ENCODE measurements at places on chromosomes 2 and 18.

- DNase-seq: no peak
These were observed 93.0 kb upstream of the GLI2 start for GRCh38 chr2:120642646-120643045.

- DNase-seq: no peak
These were observed 189.0 kb downstream of the PTH2R start for GRCh38 chr2:208595386-208596275.

GRCh38 chr2:88429929-88430328, 22.6 kb downstream of the FOXI3 start:
- DNase-seq: no peak

DNA sequence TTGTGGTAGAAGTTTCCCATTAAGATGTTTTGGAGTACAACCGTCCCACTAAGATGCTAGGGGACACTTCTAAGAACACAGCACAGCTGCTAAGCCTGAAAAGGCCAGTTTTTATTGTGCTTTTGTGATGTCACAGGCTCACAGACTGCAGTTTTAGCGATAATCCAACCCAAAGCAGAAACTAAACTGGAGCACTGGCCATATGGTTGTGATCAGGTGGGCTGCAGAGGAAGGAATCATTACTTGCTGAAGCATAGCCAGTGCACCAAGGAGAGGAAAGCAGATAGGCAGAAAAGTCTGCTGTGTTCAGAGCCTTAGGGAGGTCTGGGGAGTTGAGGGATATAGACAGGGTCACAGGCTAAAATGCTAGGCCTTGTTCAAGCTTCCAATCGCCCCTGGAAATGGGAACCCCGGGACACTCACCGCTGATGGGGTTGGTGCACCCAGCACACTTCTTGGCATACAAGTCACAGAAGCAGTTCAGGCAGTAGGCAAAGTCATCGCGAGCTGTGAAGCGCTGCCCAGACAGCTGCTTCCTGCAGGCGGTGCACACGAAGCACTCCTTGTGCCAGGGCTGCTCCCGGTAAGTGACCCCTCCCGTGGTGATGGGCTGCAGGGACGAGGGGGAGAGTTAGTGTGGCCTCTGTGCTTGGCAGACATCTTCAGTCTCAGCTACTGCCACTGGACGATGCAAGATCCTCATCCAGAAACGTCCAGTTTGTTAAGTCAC, 25.7 kb downstream of the C2orf49 start:
- DNase-seq: no peak

- DNase-seq: no peak
These were observed 386.4 kb downstream of the THSD7B start for GRCh38 chr2:137151731-137152130.

DNA sequence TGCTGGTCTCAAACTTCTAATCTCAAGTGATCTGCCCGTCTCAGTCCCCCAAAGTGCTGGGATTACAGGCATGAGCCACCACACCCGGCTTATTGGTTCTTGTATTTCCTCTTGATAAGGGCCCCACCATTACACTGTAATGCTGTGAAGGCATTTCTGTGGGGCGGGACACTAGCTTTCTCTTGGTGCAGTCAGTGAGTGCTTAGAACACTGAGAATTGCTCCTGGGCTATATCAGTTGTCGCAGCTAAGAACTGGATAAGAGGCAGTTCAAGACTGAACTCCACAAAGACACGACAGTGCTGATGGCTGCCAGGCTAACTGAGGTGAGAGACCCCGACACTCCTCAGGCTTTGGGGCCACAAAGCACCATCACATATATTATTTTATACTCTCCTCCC, 2.1 kb downstream of the KHK start:
- no peak for DNase-seq

DNA sequence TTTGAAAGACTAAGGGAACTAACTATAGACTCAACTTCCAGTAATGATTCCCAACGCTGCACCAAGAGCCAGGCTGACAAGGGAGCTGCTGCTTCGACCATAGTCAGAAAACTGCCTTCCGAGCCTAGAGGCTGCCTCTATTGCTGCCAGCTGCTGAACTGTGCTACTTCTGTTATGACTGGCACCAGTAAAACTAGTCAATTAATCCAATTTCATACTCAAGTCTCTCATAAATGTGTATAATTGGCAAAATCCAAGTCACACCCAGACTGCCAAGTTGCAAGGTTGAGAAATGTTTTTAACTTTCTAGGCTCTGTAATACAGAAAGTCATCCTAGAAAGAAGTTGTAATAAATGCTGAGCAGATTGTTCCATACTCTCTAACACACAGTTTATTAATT, 117.4 kb downstream of the SPOPL start:
- DNase-seq: no peak

- DNase-seq: no peak
These were observed 50.4 kb downstream of the UXS1 start for GRCh38 chr2:106143495-106144215.

DNA sequence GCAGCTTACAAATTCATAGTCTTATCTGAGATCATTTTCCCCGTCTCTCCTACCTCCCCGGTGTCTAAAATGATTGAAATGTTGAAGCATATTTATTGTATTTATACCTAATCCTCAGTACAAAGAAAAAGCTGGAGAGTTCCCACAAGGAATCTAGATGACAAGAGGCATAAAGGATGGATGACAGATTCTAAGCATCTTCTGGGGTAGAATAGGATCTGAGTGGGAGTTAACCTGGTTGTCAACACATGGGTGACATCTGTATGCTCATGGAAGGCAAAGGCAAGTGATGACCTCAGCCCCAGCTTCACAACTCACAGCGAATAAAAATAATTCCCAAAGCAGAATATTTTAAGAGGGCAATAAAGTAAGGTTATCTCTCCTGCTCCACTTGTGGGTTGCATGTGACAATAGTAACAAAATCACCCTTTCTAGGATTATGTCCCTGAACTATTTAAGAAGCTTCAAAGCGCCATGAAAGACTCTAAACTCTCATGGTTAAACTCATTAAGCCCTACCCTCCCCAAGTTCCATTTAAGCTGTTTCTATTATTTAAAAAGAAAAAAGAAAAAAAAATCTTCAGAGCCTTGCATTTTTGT, 32.2 kb downstream of the SGPP2 start:
- no peak for DNase-seq

DNA sequence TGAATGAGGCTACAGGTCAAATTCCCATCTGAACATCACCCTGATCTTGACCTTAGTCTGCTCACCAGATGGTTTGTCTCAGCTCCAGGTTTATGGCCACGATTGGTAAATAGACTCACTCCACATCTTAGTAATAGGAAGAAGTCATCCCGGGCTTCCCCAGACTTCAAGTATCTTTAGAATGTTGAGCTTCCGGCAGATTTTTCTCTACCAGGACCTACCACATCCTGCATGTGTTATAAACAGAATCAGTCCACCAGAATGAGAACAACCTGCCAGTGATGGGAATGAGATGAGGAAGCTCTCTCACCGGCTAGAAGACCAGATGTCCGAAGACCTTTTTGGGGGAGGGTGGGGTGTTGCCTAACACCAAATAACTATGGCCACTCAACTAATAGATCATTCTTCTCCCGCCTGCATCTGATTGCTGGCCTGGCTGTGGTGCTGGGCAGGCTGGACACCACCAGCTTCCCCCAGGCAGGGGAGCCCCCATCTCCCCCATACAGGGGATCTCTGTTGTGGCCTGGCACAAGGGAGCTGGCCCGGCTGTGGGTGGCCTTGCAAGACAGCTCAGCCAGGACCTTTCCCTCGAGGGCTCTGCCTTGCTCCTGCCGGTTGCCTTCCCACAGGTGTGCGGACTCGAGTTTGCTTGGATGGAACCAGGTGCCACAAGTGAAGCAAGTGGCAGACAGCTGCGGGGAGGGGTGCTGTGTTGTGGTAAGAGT, 88.5 kb downstream of the SH3RF3 start:
- DNase-seq: no peak

DNA sequence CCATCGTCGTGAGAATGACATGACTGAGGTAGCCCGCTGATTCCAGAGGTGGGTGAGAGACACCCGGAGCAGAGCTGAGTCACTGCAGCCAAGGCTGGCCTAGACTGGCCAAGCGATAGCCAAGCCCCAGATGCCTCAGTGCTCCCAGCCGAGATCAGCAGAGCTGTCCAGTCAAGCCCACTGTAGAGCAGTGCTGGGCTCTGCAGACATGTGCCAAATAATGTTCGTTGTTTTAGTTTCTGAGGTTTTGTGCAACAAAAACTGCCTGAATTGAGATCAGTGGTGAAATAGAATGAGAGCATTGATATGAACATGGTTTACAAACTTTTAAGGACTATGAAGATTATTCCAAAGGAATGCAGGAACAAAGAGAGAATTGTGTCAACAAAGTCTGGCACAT, 42.1 kb downstream of the INSIG2 start:
- DNase-seq: no peak

DNA sequence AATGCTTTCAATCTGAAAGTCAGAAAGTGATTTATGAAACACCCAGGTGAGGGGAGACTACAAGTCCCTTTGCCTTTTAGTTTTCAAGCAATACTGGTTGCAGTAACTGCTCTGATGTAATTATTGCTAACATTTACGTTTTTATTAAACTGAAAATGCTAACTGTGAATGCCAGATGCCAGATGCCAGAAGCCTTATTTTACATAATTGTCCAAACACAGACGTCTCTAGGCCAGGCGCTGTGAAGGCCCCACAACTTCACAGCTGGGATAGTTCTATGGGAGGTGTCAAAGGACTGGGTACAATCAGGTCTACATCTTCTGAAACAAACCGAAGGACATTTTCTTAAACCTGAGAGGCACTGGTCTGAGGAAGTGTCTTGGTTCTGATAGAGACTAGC, 27.5 kb upstream of the MSGN1 start:
- no peak for DNase-seq

Measured in GM06990 (cell line).